Endothelial cell of umbilical vein (primary cell): ENCODE measurements at places on chromosomes 2 and 18. TPM values are rescaled to one million over a fixed set of nuclear protein-coding genes. Genes with fewer than 3 reads are reported as not detected.

EPHA4 gene
- total RNA-seq = 17.4 and 19.8 TPM in 2 replicates

DPP4 gene
- total RNA-seq = 3.0 and 6.2 TPM in 2 replicates

ASAP2 gene
- 75.8 and 79.2 TPM in 2 replicates for total RNA-seq

TEX44 gene
- not detected in 2 replicates for total RNA-seq

MAP3K19 gene
- total RNA-seq = not detected in 2 replicates

TFPI gene
- 266 and 286 TPM in 2 replicates for total RNA-seq

MLPH gene
- total RNA-seq = not detected in 2 replicates

C2orf78 gene
- total RNA-seq = not detected in 2 replicates

CRYBA2 gene
- total RNA-seq = not detected in 2 replicates

CFAP210 gene
- not detected in 2 replicates for total RNA-seq

FIGLA gene
- not detected in 2 replicates for total RNA-seq

DLX1 gene
- total RNA-seq = not detected in 2 replicates

MOGAT1 gene
- total RNA-seq = not detected in 2 replicates

UGT1A4 gene
- not detected in 2 replicates for total RNA-seq

TNFAIP6 gene
- total RNA-seq = not detected in 2 replicates

CHRND gene
- not detected in 2 replicates for total RNA-seq

GPR17 gene
- not detected in 2 replicates for total RNA-seq

CAPN14 gene
- total RNA-seq = 0.15 and 0.23 TPM in 2 replicates

IL36G gene
- total RNA-seq = not detected in 2 replicates

PARD6G gene
- total RNA-seq = 1.8 and 5.4 TPM in 2 replicates

CTAGE1 gene
- not detected in 2 replicates for total RNA-seq

L3MBTL4 gene
- 0.18 and 0.80 TPM in 2 replicates for total RNA-seq

ZNF519 gene
- 7.1 and 8.6 TPM in 2 replicates for total RNA-seq

ASB3 gene
- total RNA-seq = 14.2 and 20.5 TPM in 2 replicates

ANKRD30BL gene
- total RNA-seq = not detected in 2 replicates

GULP1 gene
- 43.0 and 53.8 TPM in 2 replicates for total RNA-seq

IHH gene
- 0.37 TPM in 1 of 2 replicates, not detected in the other for total RNA-seq

CYP26B1 gene
- total RNA-seq = 0.76 and 1.1 TPM in 2 replicates

SERPINB11 gene
- not detected in 2 replicates for total RNA-seq

CPO gene
- not detected in 2 replicates for total RNA-seq

EIF4E2 gene
- 96.5 and 96.9 TPM in 2 replicates for total RNA-seq

RPS27A gene
- 926 and 939 TPM in 2 replicates for total RNA-seq

TMEM247 gene
- total RNA-seq = not detected in 2 replicates

MRPS9 gene
- 21.8 and 23.9 TPM in 2 replicates for total RNA-seq

SAP130 gene
- total RNA-seq = 30.4 and 34.3 TPM in 2 replicates

PDE11A gene
- total RNA-seq = 0.25 and 0.51 TPM in 2 replicates

POMC gene
- total RNA-seq = 0.69 and 2.7 TPM in 2 replicates

MFSD2B gene
- 0.28 and 0.82 TPM in 2 replicates for total RNA-seq

IL37 gene
- not detected in 2 replicates for total RNA-seq

ACMSD gene
- not detected in 2 replicates for total RNA-seq

CHRNG gene
- not detected in 2 replicates for total RNA-seq

RAX gene
- not detected in 2 replicates for total RNA-seq

DCTN1 gene
- 165 and 170 TPM in 2 replicates for total RNA-seq

THSD7B gene
- total RNA-seq = 0.04 TPM in 1 of 2 replicates, not detected in the other

ALPI gene
- total RNA-seq = not detected in 2 replicates

MARS2 gene
- 5.1 and 5.3 TPM in 2 replicates for total RNA-seq

RAB6C gene
- total RNA-seq = not detected in 2 replicates

LOXL3 gene
- 0.95 and 0.97 TPM in 2 replicates for total RNA-seq

DNAJC5G gene
- total RNA-seq = 0.16 and 0.77 TPM in 2 replicates

WDSUB1 gene
- 4.8 and 7.3 TPM in 2 replicates for total RNA-seq

MC2R gene
- not detected in 2 replicates for total RNA-seq

TBR1 gene
- total RNA-seq = 0.09 and 0.11 TPM in 2 replicates

ADD2 gene
- not detected in 2 replicates for total RNA-seq

CDH20 gene
- not detected in 2 replicates for total RNA-seq

IL36RN gene
- not detected in 2 replicates for total RNA-seq

LRP1B gene
- 0.07 TPM in 2 replicates for total RNA-seq

GPR39 gene
- total RNA-seq = 0.20 TPM in 1 of 2 replicates, not detected in the other

CASP10 gene
- total RNA-seq = 31.1 and 37.6 TPM in 2 replicates
